Activated CD8-positive, alpha-beta T cell treated with anti-CD3 and anti-CD28 coated beads for 36 hours (primary cell): ENCODE measurements at places on chromosomes 2 and 18. TPM values are rescaled to one million over a fixed set of nuclear protein-coding genes. Genes with fewer than 3 reads are reported as not detected.

IGFBP2 gene
- 123 TPM for total RNA-seq

DNA sequence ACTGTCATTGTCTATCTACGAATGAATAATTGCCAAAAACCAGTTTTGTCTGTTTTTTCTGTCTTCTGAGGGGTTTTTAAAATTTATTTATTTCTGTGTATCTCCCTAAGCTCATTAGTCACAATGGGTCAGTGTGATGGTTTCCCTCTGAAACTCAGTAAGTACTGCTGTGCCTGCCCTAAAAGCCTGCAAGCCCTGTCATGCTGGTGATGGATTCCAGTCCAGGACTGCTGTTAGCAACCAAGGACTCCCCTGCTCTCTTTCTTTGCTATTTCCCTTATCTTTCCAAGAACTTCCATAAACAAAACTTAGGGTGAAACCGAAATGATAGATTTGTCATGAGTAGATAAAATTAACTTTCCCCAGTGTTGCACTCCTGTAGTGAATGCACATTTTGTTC lies 11.8 kb upstream of the DSG2 start:
- no peak for DNase-seq

SFTPB gene
- total RNA-seq, result not detected

GRCh38 chr2:105747254-105747894 lies 2.7 kb downstream of the NCK2 start:
- no peak for DNase-seq

- no peak for DNase-seq
Observed at GRCh38 chr2:35503738-35504199, 851.8 kb upstream of the CRIM1 start.

DNA sequence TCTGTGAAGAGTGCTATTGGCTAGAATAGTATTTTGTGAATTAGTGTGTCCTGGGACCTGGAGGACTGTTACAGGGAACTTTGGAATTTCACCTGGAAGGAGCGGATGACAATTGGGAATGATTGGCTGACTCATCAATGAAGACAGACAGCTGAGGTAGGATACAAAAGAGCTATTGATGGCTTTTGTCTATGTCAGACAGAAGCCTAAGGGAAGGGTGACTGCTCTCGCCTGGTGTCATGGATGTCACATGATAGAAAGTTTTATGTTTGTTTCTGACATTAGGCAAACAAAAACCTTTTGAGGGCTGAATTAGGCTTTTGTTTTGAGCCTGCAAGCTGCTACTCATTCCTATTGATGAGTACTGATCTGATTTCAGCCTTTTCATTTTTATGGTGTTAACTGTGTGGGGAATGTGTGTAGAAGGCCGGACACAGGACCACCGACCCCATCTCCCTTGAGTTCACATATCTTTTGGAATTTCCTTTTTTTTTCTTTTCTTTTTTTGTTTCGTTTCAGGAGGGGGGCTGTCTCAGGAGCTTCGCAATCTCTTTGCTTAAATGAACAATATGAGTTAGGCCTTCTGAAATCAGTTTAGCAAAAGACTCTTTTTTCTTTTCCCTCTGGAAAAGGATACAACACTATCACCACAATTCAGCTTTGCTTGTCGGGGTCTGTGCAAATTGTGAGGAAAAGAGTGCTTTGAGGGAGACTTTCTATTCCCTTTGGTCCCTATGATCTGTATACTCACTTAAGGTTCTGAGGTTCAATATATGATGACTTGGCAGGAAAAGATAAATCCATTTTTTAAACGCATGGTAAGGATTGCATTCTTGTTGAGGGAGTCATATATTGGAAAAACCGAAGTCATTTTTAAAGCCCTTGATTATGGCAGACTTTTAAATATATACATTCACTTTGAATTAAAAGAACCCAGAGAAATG lies 207.9 kb upstream of the FIGN start:
- DNase-seq, result no peak

DNA sequence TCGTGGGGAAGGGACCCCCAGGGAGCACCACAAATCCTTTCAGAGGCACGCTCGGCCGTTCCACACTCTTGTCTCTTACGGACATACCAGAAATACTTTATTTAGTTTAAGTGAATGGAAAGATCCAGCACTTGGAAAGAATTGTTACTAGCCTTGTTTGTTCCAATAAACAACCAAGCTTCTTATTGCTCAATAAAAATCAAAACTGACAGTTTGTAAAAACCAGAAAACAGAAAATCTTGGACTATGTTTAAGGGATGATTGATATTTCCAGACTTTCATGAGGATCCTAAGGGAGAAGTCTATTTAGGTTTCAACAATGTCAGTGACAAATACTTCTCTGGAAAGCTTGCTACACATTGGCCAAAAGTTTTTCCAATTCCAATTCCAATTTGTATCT lies 31.6 kb upstream of the CCBE1 start:
- DNase-seq, result no peak
